Activated CD4-positive, alpha-beta memory T cell treated with anti-CD3 and anti-CD28 coated beads, Interleukin-2, amount 10 ng/mL, durations not matched to agents 7 days and 5 days (primary cell): ENCODE measurements at places on chromosomes 13 and 19.

- DNase-seq: no peak
Measured at GRCh38 chr19:1261798-1262622, 7.1 kb upstream of the CIRBP start.

DNA sequence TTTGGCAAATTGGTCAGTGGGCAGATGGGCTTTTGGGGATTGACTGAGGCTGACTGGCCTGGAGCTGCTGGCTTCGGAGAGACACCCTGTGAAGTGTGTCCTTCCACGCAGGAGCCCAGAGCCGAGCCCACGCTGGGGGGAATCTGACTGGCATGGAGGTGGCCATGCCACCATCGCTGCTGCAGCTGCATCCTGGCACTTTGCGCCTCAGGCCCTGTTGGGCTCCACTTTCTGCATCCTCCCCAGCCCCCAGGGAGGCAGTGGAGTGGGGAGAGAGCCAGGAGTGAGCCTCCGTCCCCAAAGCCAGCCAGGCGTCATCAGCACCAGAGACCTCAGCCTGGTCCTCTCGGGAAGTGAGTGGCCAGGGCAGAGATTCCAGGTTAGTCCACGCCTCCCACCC lies 17.0 kb upstream of the NCCRP1 start:
- no peak for DNase-seq

DNA sequence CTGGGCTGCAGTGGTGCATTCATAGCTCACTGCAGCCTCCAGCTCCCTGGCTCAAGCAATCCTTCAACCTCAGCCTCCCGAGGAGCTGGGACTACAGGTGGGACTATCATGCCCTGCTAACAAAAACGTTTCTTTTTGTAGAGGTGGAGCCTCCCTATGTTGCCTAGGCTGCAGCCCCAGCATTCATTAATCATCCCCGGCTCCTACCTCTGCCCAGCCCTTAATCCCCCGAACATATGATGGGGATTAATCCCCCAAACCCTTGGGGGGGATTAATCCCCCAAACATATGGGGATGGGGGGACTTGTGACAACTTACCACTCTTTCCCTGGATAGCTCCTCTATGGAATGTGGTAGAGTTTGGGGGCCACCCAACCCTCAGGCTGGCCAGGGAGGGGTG lies 45.9 kb downstream of the SUGP2 start:
- DNase-seq: no peak

- no peak for DNase-seq
Measured at GRCh38 chr13:102400675-102401145, 1.1 kb downstream of the FGF14 start.

DNA sequence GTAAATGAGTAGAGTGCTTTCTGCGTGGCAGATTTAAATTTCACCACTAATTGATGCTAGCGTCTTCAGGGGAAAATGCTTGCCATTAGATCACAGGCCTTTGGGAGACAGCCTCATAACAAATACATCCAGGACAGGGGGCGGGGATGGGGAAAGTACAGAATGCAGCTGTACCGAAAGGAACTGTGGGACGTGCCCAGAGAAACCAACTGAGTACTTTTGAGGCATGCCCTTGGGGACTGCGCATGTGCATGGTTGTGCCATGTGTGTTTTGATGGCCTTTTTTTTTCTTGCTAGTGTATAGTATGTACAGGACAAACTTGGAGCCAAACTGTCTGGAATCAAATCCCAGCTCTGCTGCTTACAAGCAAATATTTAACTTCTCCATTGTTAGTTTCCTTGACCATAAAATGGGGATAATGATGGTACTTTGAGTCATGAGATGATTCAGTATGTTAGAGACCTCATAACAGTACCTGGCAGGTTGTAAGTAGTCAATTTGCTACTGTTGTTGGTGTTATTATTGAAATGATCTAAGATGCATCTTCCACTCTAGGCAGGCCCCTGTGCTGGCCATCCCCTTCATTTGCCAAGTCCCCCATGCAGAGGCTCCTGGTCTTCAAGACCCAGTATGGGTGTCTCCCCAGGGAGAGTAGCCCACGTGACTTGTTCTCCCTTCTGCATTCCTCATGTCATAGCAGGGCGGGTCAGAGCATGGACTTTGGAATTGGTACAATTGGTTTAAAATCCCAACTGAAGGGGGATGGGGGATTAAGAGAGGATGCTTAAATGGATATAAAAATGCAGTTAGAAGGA lies 68.3 kb upstream of the NPAS1 start:
- DNase-seq: no peak

GRCh38 chr13:97896446-97896845 lies 57.0 kb upstream of the IPO5 start:
- DNase-seq: no peak
